ENCODE measurements at places on chromosomes 6 and 20.

GRCh38 chr20:35953387-35954199 lies 709 bp downstream of the SCAND1 start:
- DNase-seq = peak; percentile 44

DNA sequence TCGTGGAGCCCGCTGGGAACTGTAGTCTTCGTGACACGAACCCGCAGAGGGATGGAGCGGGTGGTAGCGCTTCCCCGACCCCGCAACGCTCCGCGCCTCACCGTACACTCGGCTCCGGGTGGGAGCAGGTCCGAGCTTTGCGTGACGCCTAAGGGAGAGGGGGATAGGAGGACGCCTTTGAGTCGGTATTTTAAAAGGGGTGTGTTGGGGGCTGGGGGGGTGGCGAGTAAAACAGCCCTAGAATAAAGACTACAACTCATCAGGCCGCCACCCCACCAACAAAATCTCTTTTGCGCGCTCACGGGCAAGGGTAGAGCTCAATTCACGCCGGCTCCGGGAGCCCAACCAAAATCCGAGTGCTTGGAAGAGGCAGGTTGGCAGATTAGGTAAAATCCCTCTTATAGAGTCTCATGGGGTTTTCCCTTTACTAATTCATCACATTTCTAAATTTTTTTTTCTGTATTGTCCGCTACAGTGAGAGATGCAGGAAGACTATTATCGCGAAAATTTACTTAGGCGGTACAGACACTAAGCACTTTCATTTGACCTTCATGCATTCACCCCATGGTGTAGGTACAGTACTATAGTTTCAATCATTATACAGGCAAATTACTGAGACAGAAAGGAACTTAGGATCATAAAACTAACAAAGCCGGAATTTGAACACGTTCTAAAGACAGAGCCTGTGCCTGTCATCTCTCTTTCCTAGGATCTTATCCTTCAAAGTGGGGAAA lies 706 bp upstream of the SNX14 start:
- DNase-seq = peak; percentile 19

DNA sequence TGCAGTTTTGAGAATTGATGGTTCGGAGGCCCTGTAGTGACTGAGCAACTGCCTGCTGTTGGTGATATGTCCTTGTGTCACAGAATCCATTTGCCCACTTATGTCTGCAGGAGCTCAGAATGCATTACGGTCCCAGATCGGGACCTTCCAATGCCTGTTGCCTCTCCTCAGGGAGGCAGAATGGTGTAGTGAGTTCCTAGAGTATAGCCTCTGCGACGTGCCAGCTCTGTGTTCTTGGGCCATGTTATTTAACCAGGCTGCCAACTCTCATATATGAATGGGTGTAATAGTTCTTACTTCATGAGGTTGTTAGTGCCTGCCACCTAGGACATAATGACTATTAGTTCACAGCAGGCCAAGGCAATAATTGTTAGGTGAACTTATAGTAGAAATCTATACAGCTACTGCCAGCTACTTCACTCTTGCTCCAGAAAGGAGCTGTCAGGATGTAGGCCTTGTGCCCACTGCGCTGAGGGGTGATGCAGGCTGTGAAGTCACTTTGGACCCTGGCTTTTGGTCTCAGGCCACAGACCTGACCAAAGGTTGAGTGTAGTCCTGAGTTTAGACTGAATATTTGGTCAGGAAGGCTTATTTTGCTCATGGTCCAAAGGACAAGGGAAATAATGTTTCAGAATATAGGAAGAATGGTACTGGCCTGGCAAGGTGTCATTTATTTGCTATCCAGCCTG lies 82.1 kb downstream of the ASXL1 start:
- no peak for DNase-seq

- DNase-seq = no peak
These were observed 37.8 kb downstream of the ZNF217 start for GRCh38 chr20:53555816-53556215.

GRCh38 chr6:166478782-166479592 lies 96.2 kb upstream of the MPC1 start:
- no peak for DNase-seq

DNA sequence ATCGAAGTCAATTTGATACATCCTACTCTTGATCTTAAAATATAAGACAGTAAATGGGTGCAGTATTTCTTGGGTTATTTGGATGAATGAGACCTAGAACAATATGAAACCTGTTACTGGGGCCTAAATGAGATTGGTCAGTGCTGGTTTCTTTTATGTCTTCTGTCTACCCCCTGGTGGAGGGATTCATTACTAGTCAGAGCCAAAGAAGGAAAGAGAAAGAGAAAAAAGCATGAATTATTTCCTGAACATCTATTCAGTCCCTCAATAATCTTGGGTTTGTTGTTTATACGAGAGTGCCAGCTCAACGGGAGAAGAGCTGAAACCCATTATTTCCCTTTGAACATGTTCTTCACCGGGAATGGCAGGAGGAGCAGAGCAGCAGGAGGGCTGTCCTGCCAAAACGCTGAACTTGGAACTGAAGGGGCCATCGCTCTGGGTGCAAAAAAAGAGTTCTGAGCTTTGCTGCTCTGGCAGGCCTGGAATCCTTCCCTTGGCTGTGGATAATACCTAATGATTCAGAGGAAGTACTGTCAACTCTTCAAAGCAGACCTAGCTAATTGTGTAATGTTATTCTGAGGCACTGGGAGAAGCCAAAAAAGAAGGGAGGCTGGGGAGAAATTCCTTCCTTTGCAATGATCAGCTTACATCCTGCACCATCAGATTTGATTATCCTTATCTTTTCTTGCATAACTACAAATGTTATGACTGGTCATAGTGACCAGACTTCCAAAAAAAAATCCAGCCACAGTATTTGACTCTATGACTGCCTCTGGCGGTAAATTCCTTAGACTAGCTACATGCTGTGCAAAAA lies 72.0 kb downstream of the BLOC1S5 start:
- no peak for DNase-seq

GRCh38 chr20:60804918-60805630 lies 447.0 kb upstream of the CDH4 start:
- no peak for DNase-seq

GRCh38 chr6:137269803-137270202 lies 50.6 kb upstream of the IFNGR1 start:
- no peak for DNase-seq

DNA sequence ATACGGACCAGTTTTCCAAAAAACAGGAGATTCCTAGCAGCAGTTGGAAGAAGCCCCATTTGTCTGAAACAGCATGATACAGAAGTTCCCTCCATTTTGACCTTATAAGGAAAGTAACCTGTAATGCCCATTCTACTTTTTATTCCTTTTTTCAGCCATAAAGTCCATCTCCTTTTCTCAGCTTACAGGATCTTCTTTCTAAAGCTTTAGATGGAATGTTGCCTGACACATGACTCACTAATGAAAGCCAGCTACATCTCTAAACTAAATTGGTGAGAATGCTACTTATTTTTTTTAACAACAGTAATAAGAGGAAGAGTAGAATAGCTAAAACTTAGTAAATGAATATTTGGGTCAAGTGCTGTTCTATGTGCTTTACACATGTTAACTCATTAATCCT lies 234.1 kb downstream of the CDH26 start:
- no peak for DNase-seq

GRCh38 chr20:24742436-24742835 lies 206.6 kb upstream of the CST7 start:
- DNase-seq = no peak

DNA sequence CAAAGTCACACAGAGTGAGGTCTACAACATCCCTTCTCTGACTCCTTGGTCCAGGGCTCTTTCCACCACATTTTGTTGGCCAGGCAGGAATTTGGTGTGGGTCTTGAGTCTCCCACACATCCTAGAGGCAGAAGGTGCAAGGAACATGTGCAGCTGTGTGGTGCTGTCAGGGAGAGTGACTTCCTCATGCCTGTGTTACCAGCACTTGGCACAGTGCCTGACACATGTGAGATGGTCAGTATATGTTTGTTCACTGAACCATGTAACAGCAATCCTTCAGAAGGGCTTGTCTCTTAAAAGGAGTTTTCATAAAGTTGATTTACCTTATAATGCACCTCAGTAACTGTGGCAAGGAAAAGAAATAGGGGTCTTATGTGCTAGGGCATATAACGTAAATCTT lies 168.5 kb downstream of the CDC5L start:
- DNase-seq = no peak

GRCh38 chr6:92779746-92780145 lies 639.6 kb downstream of the EPHA7 start:
- no peak for DNase-seq

DNA sequence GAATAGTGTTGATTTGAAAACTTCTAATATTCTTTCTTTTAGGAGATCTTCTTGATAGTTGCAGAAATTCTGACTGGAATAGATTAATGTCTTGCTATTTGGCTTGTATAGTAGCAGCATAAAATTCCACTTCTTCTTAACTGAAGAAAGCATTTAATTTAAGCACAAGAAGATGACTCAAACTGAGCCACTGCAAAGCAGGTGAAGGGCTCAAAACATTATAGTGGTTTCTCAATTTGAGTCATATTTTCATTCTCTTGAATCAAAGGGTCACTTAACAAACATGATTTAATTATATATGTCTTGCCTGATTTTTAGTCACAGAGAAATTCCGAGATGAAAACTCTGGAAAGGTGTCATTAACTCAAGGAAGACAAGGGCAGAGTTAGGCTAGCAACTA lies 239.3 kb downstream of the ZNF217 start:
- DNase-seq = no peak

GRCh38 chr6:138476116-138476515 lies 23.2 kb downstream of the NHSL1 start:
- no peak for DNase-seq

DNA sequence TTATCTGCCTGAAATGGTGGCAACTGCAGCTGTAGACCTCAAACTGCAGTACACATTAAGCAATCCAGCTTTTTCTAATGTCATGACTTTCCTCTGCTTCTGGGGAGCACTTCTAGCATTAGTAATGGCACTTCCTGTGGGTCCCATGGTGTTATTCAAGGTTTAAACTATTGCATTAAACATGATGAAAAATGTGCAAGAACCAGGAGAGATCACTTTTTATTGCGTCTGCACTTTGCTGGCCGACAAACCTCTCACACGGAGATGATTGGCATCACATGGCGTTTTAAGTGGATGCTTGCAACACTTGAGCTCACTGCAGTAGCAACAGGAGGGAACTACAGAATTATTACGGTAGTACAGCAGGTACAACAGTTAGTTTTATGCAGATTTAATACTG lies 148.4 kb downstream of the HIVEP2 start:
- DNase-seq = no peak

- no peak for DNase-seq
These were observed 86.9 kb downstream of the LRFN2 start for GRCh38 chr6:40500227-40500626.

DNA sequence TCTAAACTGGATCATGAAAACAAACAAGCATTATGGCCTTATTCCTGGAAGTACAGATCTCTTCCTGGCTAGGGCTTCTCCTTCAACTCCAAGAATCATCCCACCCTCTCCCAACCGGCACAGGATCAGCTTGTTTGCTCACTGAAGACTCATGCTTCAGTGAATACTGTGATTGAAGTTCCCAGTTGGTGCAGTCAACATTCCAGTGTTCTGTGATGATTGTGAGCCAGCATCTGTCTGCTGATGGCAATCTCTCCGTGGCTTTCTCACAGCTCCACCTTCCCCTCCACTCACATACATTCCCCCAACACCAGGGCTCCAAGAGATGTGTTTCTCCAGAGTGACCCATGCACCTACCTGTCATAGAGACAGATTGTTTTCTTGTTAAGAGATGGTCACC lies 421.3 kb upstream of the BTBD3 start:
- DNase-seq = no peak

- DNase-seq = no peak
These were observed 334.1 kb upstream of the KCNQ5 start for GRCh38 chr6:72287801-72288200.

- DNase-seq = no peak
These were observed 242.2 kb upstream of the ECI2 start for GRCh38 chr6:4377603-4378002.

GRCh38 chr20:63175038-63175895 lies 40.7 kb downstream of the YTHDF1 start:
- no peak for DNase-seq

DNA sequence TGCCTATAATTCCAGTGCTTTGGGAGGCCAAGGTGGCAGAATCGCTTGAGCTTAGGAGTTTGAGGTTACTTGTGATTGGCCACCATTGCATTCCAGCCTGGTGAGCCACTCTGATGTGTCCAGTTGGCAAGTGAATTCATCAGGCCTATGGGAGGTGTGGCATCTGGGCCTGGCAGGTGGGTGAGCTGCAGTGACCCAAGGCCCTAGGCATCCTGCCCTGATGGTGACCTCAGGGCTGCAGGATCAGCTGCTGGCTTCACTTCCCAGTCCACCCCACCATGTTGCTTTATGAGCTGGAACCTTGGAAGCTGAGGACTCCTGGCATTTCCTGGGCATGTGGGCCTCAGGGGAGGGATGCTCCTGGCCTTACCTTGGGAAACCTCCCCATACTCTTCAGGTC lies 20.5 kb downstream of the RSPH9 start:
- DNase-seq = no peak

DNA sequence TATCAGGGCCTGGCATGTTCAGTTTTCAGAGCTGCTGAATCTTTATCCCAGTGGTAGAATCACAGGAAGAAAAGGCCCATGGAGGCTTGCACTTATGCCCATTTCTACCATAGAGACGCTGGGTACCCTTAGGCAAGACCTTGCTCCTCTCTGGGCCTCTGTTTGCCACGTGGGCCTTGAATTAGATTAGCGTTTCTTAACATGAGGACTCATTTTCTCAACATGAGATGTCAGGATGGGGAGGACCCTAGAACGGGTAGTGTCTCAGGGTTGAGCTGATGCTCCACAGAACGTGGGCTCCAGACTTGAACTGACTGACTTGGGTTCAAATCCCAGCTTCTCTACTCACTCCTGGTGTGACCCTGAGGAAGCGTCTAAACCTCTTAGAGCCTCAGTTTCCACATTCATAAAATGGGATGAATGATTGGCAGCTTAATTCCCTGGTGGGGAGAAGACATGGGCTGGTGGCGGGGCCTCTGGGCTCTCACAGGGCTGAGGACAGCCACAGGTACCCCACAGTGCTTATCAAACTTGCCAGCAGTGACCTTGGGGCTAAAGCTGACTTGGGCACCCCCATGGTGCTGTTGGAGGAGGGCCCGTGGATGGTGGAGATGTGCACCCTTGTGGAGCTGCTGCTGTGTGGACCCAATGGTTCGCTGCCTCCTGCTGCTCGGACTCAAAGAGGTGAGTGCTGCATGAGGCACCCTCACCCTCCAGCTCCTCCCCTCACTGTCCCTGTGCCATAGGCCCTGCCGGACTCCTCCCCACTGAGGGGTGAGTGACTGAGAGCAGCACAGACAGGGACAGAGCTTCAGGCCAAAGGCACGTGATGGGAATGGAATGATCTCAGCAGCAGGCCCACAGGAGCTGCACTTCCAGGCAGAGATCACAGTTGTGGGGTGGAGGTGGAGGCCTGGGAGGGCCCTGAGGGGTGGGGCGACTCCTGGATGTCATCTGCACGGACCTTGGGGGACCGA lies 28.2 kb downstream of the SUN5 start:
- no peak for DNase-seq

DNA sequence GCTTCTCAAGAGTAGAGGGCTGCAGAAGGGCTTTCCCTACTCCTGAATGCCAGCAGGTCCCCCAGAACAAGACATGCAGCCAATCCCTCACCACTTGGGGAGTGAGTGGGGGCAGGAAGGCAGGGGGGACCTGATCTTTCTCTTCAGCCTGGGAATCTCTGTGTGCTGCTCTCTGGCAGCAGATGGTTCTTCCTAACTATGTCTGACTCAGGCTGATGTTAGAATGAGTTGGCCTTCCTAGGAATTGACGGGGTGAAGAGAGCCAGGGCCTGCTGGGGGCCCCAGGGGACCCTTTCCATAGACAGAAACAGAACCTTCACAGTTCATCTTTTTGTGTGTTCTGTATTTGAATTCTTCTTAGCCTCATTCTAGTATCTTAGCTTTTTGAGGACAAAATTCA lies 29.0 kb upstream of the TCP11 start:
- DNase-seq = no peak

Data from activated CD8-positive, alpha-beta memory T cell treated with anti-CD3 and anti-CD28 coated beads for 1 hour (primary cell).